Stimulated activated CD4-positive, alpha-beta T cell treated with anti-CD3 and anti-CD28 coated beads, Interleukin-1b, Interleukin-23, amount 100 ng/mL, for 1 hour (primary cell): ENCODE measurements at places on chromosomes 16 and 17.

DNA sequence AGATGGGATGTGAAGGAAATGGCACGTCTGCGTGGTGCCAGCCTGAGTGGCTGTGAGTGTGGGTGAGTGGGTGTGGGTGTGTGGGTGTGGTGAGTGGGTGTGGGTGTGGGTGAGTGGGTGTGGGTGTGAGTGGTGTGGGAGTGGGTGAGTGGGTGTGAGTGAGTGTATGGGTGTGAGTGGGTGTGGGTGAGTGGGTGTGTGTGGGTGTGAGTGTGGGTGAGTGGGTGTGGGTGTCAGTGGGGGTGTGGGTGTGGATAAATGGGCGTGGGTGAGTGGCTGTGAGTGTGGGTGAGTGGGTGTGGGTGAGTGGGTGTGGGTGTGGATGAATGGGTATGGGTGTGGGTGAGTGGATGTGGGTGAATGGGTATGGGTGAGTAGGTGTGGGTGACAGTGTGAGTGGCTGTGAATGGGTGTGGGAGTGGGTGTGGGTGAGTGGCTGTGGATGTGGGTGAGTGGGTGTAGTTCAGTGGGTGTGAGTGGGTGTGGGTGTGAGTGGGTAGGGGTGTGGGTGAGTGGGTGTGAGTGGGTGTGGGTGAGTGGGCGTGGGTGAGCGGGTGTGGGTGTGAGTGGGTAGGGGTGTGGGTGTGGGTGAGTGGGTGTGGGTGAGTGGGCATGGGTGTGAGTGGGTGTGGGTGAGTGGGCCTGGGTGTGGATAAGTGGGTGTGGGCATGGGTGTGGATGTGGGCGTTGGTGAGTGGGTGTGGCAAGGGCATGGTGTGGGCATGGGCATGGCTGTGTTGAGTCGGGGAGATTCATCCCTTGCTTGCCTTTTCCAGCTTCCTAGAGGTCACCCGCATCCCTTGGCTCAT, 80.8 kb downstream of the ZDHHC7 start:
- no peak for DNase-seq

DNA sequence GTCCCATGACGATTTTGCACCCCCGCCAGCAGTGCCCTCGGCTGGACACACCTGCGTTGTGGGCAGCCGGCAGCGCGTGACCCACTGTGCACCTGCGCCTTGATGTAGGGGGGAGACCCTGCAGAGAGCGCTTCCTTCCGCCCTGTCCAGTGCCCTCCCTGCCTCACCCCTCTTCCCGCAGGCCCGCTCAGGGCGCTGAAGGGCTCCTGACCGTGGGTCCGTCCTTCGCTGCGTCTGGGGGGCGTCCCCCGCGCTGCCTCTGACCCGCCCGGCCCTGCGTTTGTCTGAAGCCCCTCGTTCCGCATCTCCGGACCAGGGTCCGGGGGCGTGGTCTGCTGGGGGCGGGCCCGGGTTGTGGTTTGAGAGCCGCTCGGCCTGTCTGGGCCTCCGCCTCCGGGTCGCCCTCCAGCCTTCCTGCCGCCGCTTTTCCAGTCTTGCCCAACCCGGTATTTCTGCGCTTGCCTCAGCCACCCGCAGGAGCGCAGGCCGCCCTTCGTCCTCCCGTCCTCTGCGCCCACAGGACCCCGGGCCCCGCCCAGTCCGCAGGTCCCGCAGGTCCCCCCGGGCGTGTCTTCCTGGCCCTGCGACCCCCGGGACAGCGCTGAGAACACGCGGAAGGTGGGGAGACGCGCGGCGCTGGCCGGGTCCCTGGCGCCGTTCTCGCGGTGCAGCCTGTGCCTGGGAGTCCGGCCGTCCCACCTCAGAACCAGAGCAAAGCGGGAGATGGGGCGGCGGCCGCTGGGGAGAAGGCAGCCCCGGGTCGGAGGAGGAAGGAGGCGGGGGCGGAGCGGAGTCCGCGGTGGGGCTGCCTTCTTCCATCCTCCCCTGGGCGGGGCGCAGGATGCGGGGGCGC, 4.0 kb upstream of the IL17C start:
- no peak for DNase-seq

DNA sequence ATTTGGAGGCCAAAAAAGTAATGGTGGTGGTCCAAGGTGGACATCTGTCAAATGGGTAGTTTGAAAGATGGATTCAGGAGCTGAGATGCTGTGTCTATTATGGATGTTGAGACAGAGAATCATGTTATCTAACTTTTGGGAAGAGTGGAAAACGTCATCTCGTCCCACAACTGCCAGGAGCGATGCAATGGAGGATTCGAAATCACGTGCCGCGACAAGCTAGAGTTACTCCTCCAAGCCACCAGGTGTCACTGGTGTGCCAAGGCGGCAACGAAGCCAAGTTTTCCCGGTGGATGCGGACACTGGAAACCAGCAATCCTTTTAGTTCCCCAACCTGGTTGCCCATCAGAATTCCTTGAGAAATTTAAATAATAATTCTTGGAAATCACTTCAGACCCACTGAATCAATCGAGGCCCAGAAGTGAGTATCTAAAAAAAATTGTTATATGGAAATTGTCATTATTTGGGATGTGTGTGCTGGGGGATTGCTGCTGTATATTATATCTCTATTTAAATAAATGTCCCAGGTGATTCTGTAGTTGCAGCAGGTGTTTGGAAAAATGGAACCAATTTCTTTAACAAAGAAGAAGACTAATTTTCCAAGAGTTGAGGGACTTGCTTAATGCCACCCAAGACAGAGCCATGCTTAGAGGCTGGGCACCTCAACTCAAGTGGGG, 206.1 kb downstream of the HAPSTR1 start:
- DNase-seq, result no peak

GRCh38 chr17:43714465-43715149, 44.0 kb downstream of the SOST start:
- DNase-seq, result no peak

DNA sequence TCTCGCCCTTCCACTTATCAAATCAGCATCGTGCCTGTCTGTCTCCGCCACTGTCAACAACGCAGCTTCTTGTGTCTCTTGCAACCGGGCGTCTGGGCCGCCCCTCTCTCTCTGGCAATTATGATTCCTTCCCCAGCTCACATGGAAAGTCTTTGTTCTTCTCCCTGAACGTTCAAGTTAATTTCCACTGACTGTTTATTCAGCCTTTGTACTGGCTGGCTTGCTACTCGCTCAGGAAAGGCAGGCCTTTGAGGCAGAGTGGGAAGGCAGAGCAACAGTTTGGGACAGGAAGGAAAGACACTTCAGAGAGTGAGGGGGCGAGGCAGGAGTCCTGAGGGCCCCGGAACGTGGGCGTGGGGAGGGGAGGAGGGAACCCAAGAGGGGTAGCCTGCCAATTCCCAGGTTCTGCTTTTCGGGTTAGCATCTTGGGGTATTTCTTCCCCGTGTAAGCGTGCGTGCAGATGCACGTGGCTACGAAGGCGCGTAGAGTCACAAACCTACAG, 50.8 kb downstream of the AKAP1 start:
- DNase-seq, result no peak
